ENCODE measurements at places on chromosomes 16 and 17.

DNA sequence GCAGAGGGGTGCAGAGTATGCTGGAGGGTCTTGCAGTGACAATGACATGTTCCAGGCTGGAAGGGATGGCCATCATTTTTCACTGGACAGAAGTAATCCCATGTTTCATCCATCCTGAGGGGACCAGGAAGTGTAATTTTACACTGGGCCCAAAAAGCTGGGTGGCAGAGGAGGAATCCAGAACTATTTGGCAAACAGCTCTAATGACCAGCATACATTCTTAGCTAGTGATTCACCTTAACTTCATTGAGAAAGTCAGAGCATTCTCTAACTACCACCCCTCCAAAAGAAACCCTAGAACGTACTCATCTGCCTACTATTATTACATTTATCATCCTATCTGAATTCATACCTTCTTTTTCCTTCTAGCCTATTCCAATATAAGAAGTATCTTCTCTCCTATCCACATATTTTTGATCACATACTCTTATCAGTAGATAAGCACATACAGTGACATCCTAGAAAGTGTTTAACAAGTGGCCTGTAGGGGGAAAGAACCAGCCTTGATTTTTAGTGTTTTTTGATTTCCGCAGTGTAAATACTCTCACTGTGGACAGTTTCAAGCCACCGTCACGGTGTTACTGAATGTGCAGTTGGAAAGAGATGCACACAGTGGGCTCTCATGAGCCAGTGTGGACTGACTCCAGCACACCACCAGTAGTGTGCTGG lies 118.1 kb downstream of the FTO start:
- no peak for DNase-seq

DNA sequence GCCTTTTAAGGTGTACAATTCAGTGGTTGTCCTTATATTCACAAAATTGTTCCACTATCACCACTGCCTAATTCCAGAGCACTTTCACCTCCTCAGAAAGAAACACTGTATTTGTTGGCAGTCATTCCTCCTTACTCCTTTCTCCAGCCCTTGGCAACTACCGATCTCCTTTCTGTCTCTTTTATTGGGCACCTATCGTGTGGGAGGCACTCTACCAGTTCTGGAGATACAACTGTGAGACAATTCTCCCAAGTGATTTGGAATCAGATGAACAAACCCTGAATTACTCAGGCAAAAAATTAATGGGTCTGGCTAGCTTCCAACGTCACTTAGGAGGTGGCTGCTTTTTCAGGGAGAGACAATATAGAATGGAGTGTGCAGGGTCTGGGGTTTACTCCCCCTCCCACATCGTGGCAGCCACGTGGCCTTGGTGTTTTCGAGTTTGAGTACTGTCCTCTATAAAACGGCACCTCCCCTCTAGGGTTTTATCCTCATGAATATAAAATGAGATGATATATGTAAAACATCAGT lies 63.9 kb downstream of the SHISA9 start:
- DNase-seq: no peak

GRCh38 chr16:80940069-80940856 lies 66.4 kb downstream of the CMC2 start:
- DNase-seq: no peak

DNA sequence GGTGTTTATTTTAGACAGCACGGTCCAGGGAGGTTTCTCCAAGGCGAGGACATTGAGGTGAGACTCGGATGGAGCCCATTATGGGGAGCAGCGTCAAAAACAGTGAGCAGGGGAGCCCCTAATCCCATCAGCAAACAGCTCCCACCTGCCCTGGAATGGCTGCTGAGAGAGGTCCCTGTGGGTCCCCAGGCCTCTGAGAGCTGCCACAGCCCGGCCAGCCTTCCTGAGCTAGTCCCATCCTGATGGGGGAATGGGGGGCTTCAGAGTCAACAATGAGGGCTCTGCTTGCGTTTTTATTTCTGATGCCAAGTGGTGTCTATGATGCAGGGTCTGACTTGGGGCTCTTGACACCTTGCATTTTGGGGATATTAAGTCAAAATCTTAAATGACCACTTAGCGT lies 128.4 kb downstream of the GSG1L start:
- DNase-seq: no peak

- no peak for DNase-seq
Observed at GRCh38 chr17:22507823-22508222, 815.5 kb downstream of the KCNJ18 start.

GRCh38 chr17:48530887-48531272 lies at the start of gene HOXB1:
TSS of gene HOXB1 (minus strand) at chr17:48531011. CDS start at chr17:48530904, 107 bp downstream.
- no peak for DNase-seq

DNA sequence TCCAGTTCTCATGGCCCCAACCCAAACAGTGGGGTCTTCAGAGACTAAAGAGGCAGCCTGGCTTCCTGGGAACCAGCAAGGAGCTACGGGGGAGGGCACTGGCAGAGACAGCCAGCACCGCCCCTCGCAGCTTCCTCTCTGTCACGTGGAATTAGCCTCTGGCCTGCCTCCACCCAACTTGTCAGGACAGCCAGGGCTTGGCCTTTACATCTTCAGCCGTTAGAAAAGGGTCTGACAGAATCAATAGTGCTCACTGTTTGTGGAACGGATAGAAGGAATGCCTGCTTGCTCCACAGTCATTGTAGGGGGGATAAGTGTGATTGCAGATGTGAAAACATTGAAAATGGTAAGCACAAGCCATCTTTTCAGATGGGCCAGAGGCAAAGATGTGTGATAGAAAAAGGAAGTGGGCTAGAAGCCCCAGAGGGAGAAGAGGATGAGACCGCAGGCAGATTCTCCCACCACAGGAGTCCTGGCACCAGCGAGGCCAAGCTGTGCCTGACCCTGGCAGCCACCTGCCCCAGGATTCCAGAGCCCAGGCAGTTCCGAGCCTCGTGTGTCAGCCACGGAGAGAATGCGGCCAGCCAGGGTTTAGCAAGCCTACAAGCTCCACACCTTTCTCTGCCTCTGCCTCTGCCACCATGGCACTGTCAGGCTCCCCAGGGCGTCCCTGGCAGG lies 18.6 kb downstream of the GRIN2C start:
- no peak for DNase-seq

DNA sequence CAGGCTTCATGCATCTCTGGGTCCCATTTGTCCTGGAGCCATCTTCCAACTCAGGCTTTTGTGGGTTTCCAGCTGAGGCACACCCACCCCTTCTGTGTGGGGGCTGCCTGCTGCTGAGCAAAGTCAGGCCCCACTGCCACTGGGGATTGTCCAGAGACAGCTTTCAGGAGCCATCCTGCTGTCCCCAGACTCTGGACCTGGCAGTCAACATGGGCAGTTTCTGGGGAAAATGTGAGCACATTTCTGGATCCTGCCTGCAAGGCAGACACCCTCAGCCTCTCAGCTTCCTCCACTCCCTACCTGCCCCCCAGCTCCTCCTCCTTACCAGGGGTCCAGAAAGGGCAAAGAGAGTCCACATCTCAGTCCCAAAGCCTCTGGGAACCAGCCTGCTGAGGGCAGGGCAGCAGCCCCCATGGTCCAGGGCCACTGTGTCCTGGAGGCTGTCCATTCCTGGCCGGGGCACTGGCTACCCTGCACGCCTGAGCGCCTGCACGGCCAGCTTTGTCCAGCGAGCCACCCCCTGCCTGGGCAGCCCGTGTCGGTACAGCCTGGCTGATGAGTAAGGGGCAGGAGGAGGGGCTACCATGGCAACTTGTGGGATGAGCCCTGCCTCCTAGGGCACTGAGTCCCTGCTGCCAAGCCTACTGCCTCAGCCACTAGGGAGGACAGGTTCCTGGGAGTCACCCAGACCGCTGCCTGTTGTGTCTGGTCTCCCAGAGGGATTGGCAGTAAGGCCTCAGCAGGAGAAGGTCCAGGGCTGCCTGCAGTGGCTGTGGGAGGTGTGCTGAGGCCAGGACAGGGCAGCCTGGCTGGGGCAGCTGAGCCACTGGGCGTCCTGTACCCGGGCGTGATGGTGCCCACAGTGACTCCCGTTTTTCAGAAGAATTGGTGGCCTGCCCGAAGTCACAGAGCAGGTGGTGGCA lies at the start of gene SLC47A2:
TSS of gene SLC47A2 (minus strand) at position 477 of the 923 bp plus-strand sequence. CDS start at position 448, 29 bp downstream.
- DNase-seq: peak; percentile 80

DNA sequence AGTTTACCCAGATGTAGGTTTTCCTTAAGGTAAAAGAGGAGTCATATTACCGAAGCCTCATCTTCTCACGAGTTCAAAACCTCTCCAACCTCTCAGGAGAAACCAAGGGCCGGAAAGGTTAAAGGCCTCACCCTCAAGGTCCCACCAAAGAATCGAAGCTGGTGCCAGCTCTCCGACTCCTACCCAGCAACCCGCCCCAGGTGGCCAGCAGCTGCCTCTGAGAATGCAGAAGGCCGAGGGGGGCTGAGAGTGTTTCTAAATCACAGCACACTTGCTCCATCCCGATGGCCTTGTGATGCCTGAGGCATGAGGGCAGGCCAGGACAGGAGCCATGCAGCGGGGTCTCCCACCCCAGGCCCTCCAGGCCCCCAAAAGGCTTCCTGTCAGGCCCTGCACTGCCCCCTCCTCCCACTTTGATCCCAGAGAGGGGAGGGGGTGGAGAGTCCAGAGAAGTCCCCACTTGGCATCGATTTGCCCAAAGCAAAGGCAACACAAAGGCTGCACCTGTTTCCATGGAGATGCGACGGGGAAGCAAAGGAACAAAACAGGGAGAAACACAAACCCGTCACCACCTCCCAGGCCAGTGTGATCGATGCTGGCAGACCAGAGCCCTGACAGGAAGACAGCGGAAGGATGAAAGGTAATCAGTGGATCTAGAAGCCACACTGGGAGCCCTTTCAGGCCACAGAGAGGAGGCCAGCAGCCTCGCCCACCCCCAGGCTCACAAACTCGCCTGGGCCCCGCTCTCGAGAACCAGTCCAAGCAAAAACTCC lies 39.0 kb downstream of the CUEDC1 start:
- peak; percentile 83 for DNase-seq

DNA sequence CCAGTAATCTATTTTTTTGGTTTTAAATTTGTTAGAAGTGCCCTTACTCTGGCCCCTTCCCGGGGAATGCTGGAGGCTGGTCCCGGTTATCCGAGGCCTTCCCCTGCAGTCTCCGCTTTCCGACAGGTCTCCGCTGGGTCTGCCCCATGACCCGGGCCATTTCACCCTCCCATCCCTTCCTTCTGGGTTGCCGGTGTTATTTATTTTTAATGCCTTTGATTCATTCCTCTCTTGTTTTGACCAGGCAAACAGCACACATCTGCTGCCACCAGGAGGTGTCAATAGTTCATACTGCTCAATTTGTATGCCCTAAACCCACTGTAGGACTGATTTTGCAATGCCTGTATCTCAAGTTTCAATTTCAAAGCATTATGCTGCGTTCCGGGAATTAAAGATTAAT lies 113.2 kb upstream of the IRX5 start:
- DNase-seq: no peak

DNA sequence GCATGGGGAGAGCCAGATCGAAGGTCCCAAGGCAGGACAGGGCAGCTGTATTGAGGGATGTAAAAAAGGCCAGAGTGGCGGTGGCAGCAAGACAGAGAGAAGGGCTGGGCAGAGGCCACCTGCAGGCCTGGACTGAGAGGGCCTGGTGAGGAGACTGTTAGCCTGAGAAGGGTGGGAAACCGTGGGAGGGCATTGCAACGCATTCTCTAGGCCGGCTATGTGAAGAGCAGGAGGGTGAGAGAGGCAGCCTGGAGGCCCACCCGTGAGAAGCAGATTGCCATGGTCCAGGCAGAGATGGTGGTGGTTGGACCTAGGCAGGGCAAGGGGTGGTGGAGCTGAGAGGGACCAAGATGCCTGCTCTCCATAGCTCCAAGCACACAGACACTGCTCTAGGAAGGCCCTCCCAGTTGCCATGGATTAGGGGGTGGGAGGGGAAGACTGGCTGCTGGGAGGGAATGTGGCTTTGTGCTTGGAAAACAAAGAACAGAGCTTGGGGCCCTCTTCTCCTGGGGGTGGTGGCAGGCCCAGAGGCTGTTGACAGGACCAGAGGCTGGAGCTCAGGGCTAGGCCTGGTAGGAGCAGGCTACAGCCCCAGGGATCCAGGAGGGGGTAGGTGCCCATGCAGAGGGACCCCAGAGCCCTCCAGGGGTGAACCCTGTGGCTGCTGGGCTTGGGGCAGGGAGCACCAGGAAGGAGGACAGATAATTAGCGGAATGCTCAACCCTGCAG lies 12.4 kb upstream of the TCAP start:
- peak; percentile 37 for DNase-seq

DNA sequence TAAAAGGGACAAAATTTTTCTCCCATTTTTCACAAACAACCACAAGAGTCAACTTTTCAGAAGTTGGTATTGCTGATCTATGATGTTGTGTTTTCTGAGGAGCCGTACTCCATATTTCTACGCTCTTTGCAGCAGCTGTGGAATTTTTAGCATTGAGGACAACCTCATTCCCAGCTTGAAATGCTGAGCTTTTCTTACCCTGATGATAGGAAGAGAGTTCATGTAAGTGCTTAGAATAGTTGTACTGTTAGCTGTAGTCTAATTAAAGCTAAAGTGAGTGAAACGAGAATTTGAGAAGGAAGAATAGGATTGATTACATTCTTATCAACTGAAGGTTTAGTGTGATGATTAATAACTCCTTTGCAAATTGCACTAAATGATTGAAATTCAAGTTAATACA lies 72.3 kb downstream of the NF1 start:
- DNase-seq: no peak

DNA sequence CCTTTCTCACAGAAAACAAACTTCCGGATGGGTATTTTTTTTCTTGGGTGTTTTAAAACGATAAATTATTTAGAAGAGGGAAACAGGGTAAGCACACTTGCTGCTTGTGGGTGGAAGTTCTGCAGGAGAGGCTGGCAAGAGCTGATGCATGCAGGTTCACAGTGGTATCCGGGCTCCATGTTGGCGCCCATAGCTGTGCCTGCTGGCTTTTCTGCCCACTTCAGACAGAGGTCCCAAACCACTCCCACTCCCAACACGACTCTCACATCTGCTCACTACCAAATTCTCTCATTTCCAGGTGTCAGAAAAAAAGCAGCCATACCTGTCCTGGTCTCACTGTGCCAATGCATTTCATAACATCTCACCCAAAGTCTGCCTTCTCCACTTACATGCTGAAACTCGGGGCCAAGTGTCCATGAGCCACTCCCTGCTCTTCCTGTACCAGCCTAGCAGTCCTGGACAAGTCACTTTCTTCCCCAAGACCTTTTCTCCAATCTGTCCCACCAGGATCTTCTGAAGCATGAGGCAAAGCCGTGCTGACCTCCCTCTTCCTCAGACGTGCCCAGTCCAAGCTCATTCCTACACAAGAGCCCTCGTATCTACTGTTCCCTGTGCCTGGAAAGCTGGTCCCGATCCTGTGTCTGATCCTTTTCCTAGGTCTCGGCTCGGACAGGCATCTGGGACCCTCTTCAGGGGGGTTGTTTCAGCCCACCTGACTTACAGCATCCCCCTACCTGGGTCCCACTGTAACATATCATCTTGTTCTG lies 1.5 kb downstream of the CD300LF start:
- no peak for DNase-seq

DNA sequence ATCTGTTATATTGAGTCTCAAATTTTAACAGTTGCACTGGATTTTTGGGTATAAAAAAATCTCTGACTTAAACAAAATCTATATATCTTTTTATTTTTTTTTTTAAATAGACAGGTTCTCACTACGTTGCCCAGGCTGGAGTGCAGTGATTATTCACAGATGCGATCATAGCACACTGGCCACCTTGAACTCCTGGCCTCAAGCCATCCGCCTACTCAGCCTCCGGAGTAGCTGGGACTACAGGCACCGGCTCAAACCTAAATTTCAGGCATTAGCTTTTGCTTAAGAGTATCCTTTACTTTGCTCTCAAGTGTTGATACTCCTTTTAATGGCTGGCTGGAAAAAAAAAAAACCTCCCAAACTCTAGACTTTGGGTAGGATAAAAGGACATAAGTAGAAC lies 61.6 kb downstream of the RPGRIP1L start:
- no peak for DNase-seq

GRCh38 chr16:27806388-27806787 lies 256.4 kb downstream of the KATNIP start:
- DNase-seq: no peak

- DNase-seq: no peak
Observed at GRCh38 chr17:19492141-19492540, 41.5 kb upstream of the SLC47A1 start.
